ENCODE measurements at places on chromosomes 1 and 21. TPM values are rescaled to one million over a fixed set of nuclear protein-coding genes. Genes with fewer than 3 reads are reported as not detected.

GRCh38 chr1:59293849-59294248, 3.0 kb upstream of the FGGY start:
- H3K4me1 ChIP-seq = 0 out of 2 replicates have a peak, but pooled peaks cover 4% of the 10 kb centered on the region
- no peaks in the 10 kb centered on the region for H3K27me3 ChIP-seq
- H3K27ac ChIP-seq = no peak overlapping the region
- H3K4me3 ChIP-seq = no peak overlapping the region
- DNase-seq = no peak

DNA sequence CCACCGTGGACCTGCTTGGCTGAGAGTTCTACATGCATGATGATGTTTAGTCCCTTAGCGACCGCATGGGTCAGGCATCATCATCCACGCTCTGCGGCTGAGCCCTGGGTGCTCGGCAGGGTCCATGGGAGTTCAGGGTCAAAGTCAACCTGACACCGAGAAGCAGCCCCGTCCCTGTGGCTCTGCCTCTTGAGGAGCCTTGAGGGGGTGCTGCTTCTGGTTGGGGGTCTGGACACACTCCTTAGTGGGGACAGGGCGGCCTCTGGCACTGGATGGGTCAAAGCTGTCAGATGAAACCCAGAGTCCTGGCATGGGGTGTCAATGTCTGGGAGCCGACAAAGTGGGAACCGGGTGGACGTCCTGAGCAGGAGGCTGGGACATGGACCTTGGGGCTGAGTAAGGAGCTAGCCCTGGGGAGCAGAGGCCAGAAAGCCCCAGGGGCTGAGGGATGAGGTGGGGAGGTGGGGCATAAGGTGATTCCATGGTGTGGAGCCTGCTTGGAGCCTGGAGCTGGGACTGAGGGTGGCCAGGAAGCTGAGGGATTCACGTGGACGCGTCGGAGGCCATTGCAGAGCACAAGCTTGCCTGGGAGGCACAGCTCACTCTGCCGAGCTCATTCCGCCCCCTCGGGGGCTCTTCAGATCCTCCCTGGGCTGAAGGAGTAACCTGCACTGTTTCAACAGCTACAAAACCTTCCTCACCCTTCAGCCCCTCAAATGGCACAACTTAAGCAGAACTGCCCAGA, 53.9 kb downstream of the UMODL1 start:
- no peaks in the 10 kb centered on the region for H3K36me3 ChIP-seq
- H3K4me1 ChIP-seq = no peaks in the 10 kb centered on the region
- DNase-seq = no peak
- H3K27me3 ChIP-seq = no peaks in the 10 kb centered on the region
- H3K4me3 ChIP-seq = no peak overlapping the region

Gene HES3
- total RNA-seq = 89.9 TPM

DNA sequence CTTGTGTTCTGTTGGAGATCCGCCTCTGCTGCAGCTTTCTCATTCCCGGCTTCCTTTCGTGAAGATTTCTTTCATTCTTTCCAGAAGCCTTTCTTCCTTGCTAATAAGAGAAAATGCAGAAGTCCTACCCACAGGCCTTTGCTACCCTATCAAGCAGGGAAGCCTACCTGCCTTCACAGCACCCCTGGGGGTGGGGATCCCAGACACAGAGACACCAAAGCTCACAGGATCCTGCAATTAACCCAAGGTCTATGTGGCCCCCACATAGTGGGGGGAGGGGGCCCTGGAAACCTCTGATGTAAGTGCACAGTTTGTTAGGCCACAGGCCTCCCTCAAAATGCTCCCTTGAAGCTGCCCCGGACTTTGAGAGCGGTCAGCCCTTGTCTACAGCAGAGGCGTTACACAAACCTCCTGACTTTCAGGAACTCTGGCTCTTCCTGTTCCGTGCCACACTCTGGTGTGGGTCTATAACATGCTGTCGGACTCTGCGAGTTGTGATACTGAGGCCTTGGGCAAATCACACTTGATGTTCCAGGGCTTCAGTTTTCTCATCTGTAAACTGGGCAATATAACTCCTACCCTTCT, 31.2 kb downstream of the NKAIN1 start:
- H3K36me3 ChIP-seq = no peaks in the 10 kb centered on the region
- H3K27ac ChIP-seq = no peak overlapping the region
- no peak for DNase-seq
- H3K27me3 ChIP-seq = no peaks in the 10 kb centered on the region

DNA sequence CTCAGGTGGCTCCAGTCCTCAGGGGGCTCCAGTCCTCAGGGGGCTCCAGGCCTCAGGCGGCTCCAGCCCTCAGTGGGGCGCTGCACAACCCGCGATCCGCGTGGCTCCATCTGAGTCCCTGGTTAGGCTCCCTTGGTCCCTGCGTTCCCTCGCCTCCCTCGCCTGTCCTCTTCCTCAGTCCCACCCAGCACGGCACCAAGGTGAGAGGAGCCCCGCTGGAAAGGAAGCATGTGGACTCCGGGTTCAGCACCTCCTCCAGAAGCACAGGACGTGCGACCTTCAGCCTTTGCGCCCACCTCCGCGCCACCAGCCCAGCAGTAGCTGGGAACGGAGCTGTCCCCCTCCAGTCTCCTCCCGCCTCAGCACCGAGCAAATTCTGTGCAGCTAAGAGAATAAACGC, 8.1 kb upstream of the OR2M5 start:
- H3K27ac ChIP-seq = no peak overlapping the region
- no peaks in the 10 kb centered on the region for H3K4me1 ChIP-seq
- no peak overlapping the region for H3K4me3 ChIP-seq
- H3K27me3 ChIP-seq = no peaks in the 10 kb centered on the region
- H3K36me3 ChIP-seq = peaks cover 23% of the 10 kb centered on the region

GRCh38 chr21:39153373-39153772, 29.9 kb downstream of the PSMG1 start:
- H3K27ac ChIP-seq = no peak overlapping the region
- peaks cover 10% of the 10 kb centered on the region for H3K36me3 ChIP-seq
- H3K4me3 ChIP-seq = no peak overlapping the region
- H3K4me1 ChIP-seq = no peaks in the 10 kb centered on the region
- no peaks in the 10 kb centered on the region for H3K27me3 ChIP-seq
- DNase-seq = no peak

GRCh38 chr1:116418091-116418830, 45.2 kb downstream of the ATP1A1 start:
- peak; percentile 88 for DNase-seq
- no peak overlapping the region for H3K27ac ChIP-seq
- no peaks in the 10 kb centered on the region for H3K36me3 ChIP-seq
- H3K27me3 ChIP-seq = no peaks in the 10 kb centered on the region
- H3K4me1 ChIP-seq = no peaks in the 10 kb centered on the region

- no peak overlapping the region for H3K4me3 ChIP-seq
- no peak for DNase-seq
- H3K4me1 ChIP-seq = 0 out of 2 replicates have a peak, but pooled peaks cover 2% of the 10 kb centered on the region
- H3K27ac ChIP-seq = no peak overlapping the region
- no peaks in the 10 kb centered on the region for H3K36me3 ChIP-seq
Observed at GRCh38 chr1:38208716-38209632, 162.4 kb upstream of the POU3F1 start.

Gene GOLT1A
- total RNA-seq = 4.2 TPM

- H3K27me3 ChIP-seq = no peaks in the 10 kb centered on the region
- no peak within 1 kb of the TSS for H3K27ac ChIP-seq
- peaks cover 2% of the 10 kb centered on the region for H3K4me1 ChIP-seq
- peak; percentile 87 for DNase-seq
Observed at GRCh38 chr1:161038523-161039153, at the start of gene TSTD1. Gene TSTD1 (minus strand): TSS chr1:161038964. CDS start chr1:161038889, 75 bp downstream.

Gene KRTAP12-2
- not detected for total RNA-seq

GRCh38 chr1:19222979-19223824, 13.1 kb upstream of the UBR4 start:
- H3K4me3 ChIP-seq = no peak overlapping the region
- peaks cover 76% of the 10 kb centered on the region for H3K36me3 ChIP-seq
- H3K27me3 ChIP-seq = no peaks in the 10 kb centered on the region
- H3K4me1 ChIP-seq = no peaks in the 10 kb centered on the region

Gene CNIH4
- total RNA-seq = 114 TPM

DNA sequence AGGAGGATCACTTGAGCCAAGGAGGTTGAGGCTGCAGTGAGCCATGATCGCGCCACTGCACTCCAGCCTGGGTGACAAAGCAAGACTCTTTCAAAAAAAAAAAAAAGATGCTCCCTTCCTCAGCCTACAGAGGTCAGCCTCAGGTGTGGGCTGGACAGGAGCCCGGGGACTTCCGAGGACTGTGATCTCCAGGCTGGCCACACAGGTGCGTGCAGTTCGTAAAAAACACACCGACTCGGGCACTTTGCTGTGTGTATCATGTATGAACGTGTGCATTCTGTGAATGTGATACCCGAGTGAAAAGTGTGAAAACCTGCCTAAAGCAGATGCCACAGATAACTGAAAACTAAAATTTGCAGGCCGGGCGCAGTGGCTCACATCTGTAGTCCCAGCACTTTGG, 8.4 kb upstream of the CCDC27 start:
- no peaks in the 10 kb centered on the region for H3K27me3 ChIP-seq
- DNase-seq = no peak
- H3K27ac ChIP-seq = no peak overlapping the region
- H3K36me3 ChIP-seq = peaks cover 38% of the 10 kb centered on the region
- H3K4me3 ChIP-seq = no peak overlapping the region
- H3K4me1 ChIP-seq = peaks cover 5% of the 10 kb centered on the region

DNA sequence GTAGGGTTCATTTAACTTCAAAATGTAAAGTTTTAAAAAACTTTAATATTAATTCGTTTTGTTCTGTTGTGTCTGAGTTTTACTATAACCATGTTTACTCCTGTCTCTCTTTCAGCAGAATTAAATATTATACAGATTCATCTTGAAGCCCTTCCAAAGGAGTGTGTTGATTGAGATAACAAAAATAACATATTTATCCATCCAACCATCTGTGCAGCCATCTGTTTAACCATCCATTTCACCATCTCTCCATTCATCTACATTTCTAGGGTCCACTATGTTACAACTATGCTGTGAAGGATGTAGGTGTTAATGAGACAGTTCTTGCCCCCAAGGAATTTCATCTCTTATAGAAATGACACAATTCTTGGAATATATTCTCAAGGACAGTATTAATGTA, 36.0 kb upstream of the GNG12 start:
- DNase-seq = no peak
- no peak overlapping the region for H3K27ac ChIP-seq
- no peaks in the 10 kb centered on the region for H3K36me3 ChIP-seq

GRCh38 chr1:206496131-206496793, 11.1 kb upstream of the RASSF5 start:
- no peaks in the 10 kb centered on the region for H3K27me3 ChIP-seq
- DNase-seq = no peak
- H3K4me3 ChIP-seq = no peak overlapping the region

- H3K36me3 ChIP-seq = no peaks in the 10 kb centered on the region
- H3K4me3 ChIP-seq = no peak overlapping the region
- no peaks in the 10 kb centered on the region for H3K27me3 ChIP-seq
Observed at GRCh38 chr1:111481387-111482221, 7.8 kb downstream of the C1orf162 start.

Gene SRSF4
- 90.6 TPM for total RNA-seq

DNA sequence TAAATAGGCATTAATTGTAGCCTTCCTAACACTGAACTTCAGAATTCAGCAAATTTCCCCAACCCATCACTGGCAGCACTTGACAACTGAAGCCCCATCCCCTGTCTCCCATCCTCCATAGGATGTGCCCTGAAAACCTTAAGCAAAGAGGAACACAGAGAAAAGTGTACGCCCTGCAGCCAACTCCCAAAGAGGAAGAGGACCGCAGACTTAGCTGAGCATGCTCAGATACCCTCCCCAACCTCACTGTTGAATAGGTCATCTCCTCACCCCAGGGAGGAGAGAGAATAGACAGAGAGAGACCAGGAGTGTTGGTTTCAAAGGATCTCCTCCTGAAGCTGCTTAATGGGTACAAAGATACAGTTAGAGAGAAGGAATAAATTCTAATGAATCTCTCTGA, 50.5 kb downstream of the CD2 start:
- DNase-seq = no peak
- H3K4me1 ChIP-seq = peaks cover 4% of the 10 kb centered on the region
- H3K27ac ChIP-seq = no peak overlapping the region
- no peaks in the 10 kb centered on the region for H3K36me3 ChIP-seq
- H3K4me3 ChIP-seq = no peak overlapping the region

DNA sequence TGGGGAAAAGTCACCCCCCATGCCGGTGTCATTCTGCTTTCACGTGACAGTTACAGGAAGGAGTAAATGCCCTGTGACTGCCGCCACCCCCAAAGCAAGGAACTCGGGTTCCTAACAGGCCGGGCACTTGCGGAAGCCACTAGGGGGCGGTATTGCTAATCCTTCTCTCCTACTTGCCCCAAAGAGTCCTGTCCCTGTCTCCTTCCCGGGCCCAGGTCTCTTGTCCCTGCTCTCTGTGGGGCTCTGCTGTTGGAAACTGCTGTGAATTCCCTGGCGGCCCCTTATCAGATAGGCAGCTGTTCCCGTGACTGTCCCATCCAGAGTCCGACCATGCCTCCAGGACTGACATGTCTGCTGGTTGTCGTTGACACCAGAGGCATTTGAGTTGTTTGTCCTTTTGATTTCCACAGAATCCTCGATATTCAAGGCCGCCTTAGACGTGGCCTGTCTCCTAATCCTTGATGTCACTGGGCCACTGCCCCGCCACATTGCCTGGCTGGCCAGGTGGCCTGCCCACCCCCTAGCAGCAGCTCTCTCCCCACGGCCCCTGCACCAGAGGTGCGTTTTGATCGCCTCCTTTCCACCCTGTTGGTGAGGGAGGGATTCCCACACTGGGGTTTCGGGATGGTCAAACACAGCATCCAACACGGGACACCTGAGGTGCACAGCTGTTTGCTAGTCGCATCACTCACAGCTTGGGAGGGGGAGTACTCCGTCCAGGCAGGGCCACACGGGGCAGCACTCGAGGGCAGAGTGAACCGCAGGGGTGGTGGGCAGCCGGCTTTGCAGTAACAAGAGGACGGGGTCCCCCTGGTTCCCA, 37.3 kb downstream of the CHAF1B start:
- peaks cover 12% of the 10 kb centered on the region for H3K36me3 ChIP-seq
- H3K27ac ChIP-seq = no peak overlapping the region
- DNase-seq = peak; percentile 86
- no peaks in the 10 kb centered on the region for H3K4me1 ChIP-seq

Gene GUCA2B
- total RNA-seq = not detected

DNA sequence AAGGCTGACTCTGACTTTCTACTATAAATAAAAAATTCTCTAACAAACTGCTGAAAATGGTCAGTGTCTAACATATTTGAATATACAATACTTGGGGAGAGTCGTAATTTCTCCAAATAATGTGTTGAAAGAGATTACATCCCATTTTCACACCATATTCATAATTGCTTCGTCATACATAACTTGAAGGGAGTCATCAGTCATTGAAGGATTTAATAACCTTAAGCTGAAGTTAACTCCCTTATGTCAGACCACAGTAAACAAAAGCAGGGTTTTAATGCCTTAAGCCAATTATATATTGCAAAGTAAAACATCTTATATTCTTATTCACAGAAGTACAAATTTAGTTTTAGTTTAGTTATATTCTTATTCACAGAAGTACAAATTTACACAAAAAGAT, 129.9 kb downstream of the RERE start:
- no peak for DNase-seq
- no peak overlapping the region for H3K27ac ChIP-seq
- H3K4me1 ChIP-seq = peaks cover 9% of the 10 kb centered on the region
- no peaks in the 10 kb centered on the region for H3K27me3 ChIP-seq

DNA sequence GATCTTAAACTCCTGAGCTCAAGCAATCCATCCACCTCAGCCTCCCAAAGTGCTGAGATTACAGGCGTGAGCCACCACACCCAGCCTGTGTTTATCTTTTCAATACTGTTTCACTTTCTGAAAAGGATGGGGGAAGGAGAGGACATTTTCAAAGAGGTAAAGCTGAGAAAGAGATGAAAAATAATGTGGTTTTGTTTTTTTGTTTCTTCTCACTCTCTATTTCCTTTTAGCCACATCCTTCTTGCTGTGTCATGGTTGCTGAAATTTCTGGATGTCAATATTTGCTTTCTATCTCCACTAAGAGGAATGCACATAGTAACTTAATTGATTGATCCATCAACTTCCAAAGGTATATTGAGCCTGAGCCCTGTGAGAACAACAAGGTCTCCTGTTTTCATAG, 6.4 kb upstream of the C1orf21 start:
- no peak for DNase-seq
- 0 out of 2 replicates have a peak, but pooled peaks cover 2% of the 10 kb centered on the region for H3K27me3 ChIP-seq
- no peaks in the 10 kb centered on the region for H3K36me3 ChIP-seq

Gene SUSD4
- total RNA-seq = 4.2 TPM
